ENCODE measurements at places on chromosomes 3 and 15.

- DNase-seq, result no peak
Observed at GRCh38 chr3:112881891-112882290, 35.2 kb upstream of the CD200R1L start.

- DNase-seq, result no peak
Observed at GRCh38 chr3:48222616-48223513, at the start of gene CAMP. CAMP (plus strand) TSS chr3:48223495; CDS start chr3:48223512, 17 bp downstream.

DNA sequence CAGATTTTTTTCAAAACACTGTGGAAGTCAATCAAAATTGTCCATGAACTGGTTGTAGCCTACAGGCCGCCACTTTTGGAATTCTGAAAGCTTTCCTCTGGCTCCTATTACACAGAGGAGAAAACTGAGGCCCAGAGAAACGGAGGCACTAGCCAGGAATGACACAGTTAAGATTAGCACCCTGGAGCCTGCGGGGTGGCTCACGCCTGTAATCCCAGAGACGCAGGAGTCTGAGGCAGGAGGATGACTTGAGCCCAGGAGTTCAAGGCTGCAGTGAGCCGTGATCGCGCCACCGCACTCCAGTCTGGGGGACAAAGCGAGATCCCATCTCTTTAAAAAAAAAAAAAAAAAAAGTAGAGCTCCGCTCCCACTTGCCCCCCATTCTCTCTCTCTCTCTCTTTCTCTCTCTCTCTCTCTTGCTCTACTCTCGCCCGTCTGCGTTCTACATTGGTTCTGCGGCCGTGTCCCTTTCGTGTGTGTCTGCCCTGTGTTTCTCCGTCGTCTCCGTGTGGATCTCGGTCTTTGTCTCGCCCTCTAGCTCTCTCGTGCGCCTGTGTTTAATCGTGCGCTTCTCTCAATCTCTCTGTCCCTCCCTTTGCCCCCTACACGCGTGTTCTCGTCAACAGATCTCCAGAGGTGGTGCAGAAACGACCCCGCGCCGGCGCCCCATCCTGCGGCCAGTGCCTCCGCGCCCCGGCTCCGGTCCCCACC is 512 bp upstream of the TRH start:
- DNase-seq, result no peak

- DNase-seq, result no peak
Observed at GRCh38 chr3:64908251-64908685, 220.5 kb upstream of the ADAMTS9 start.

DNA sequence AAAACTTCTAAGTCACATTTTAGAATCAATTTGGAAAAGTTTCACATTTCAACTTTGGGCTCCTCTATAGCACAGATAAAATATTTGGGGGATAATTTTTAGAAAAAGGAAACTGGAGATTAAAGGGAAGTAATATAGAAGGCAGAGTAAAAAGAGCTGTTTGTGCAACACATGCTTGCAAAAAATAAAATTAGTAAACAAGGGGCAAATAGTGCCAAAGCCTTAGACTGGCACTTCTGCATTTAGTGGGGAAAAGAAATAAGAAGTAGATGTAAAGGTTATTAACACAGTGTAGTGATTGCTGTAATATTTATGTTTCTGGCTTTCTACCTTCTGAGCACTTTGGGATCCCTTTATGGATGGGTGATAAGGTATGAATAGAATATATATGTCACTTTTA is 246.6 kb downstream of the CBLB start:
- DNase-seq, result no peak

DNA sequence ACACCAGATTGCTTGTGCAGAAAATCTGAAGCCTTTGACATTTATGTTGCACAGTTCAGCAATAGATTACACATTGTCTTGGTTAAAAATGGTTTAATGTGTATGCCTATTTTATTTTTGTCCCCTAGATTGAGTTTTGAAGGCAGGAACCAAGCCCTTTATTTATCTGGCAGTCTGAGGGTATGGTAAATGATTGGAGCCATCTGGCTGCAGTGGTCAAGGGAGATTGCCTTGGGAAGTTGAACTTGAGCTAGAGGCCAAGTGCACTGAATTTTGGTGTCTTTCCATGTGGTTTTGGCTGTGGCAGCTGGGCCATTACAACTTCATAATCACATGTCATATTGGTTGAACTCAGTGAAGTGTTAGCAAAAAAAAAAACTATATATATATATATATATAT is 248.7 kb upstream of the C2CD4B start:
- DNase-seq, result no peak

DNA sequence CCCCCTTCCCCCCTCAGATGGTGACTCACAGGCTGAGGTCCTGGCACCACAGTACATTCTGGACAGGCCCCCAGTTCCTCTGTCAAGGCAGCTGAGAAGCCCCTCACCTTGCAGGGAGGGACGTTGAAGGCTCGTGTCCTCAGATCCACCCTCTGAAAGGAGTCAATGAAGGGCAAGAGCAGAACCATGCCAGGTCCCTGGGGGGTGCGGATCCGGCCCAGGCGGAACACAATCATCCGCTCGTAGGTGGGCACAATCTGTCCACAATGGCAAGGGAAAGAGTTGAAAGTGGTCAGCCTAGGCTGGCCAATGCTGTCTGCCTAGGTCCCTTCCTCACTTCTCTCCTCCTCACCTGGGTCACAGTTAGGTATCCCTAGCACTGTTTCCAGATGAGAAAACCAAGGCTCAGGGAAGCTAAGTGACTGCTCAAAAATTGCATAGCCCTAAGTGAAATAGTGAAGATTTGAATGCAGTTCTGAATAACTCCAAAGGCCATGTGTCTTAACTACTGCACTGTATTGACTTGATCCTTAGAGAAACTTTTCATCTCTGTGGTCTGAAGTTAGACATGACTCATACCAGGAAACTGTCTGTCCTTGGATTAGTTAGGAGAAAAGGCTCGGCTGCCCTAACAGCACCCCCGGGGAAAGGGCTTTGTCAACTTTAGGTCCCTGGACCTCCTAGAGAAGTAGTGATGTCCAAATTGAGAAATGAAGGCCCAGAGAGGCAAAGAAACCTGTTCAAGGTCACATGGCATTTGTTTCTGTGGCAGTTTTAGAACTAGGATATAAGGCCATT is 2.9 kb downstream of the STOML1 start:
- no peak for DNase-seq

GRCh38 chr3:141605883-141606282 is 119.1 kb downstream of the RASA2 start:
- DNase-seq, result no peak

- DNase-seq, result no peak
Observed at GRCh38 chr3:69532547-69533224, 146.8 kb upstream of the FRMD4B start.

- no peak for DNase-seq
Observed at GRCh38 chr3:31968927-31969418, 12.1 kb downstream of the OSBPL10 start.

GRCh38 chr3:31758322-31758965 is 222.6 kb downstream of the OSBPL10 start:
- no peak for DNase-seq

DNA sequence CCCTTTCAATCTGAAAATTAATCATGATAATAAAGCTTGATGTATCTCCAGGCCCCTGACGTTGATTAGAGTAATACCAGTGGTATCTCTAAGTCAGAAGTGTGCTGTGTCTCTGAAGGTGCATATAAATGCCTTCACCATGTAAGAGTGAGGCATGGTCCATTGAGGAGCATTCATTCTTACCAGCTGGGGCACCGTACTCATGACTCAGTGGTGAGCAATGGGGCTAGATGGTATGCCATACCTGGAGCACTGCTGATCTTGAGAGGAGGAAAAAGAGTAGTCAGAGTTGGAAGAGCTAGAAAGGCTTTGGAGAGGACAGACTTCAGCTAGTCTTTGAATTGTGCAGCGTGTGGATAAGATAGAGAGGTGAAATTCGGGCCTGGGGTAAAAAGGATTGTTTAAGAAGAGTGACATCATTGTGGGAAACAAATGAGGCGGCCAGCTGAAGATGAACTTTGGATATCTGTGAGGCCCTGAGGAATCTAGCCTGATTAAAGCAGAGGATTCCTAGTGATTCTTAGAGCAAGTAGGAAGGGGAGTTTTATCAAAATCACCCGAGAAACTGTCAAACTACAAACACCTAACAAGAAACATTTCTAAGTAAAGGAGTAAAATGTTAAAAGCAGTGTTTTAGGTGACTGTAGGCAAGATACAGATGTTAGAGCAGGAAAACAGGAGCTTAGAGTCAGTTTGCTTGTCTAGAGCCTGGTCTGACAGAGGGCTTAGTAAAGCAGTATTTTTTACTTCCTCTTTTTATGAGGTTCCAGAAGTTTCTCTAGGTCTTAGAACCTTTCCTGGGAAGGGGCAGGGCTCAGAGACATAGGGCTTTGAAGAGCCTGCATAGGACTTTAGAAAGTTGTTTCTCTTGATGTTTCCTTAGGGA is 13.6 kb downstream of the TMOD3 start:
- DNase-seq, result no peak

GRCh38 chr15:61835029-61835428 is 225.2 kb downstream of the VPS13C start:
- DNase-seq, result no peak

DNA sequence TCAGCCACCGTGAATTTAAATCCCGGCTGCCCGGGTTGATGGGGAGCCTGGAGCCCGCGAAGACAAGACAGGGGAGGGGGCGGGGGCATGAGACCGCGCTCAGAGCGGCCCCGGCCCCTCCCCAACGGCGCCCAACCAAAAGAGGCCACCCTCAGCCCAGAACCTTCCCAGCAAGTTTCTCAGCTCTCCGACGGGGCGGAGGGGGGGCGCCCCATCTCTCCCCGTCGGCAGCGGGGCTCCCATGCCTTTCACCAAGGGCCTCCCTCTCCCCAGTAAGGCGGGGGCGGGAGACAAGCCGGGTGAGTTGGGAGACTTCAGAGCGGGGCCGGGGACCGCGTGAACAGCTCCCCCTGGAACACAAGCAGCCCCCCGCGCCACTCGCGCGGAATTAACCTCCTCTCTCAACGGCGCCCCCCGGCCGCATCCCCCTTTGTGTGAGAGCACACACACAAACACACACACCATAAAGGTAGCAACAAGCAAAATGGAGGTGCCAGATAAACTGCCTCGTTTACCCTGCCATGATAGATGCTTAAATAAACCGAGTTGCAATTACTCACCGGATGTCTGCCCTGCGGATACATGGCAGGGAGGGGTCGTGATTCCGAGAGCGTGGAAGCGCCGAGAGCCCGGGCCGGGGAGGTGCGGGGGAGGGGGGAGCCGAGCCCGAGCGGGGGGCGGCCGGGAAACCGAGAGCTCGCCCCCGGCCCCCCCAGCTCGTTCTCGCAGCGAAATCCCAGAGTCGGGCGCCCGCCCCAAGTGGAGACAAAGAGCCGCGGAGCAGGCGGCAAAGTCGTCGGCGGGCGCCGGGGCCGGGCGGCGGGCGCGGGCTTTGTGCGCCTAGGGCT is 1.3 kb downstream of the TLE3 start:
- DNase-seq, result no peak

DNA sequence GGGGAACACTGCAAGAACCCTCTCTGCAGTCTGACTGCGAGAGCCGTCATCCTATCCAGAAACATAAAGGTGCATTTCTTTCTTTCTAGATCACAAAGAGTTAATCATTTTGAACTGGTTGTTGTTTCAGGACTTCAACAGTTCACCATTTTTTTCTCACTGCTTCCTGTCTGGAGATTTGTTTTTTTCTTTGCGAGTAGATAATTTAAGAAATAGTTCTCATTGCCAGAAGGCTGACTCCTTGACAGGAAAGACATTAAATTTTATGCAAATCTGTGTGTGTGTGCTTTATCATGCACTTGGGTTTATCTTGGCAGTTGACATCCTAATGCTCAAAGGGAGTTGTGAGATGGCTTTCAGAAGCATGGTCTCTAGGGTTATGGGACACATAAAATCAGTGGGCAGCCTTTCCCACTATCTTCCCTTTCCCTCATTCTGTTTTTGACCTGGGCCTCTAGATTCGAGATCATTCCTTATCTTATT is 123.5 kb upstream of the TBL1XR1 start:
- DNase-seq, result no peak

DNA sequence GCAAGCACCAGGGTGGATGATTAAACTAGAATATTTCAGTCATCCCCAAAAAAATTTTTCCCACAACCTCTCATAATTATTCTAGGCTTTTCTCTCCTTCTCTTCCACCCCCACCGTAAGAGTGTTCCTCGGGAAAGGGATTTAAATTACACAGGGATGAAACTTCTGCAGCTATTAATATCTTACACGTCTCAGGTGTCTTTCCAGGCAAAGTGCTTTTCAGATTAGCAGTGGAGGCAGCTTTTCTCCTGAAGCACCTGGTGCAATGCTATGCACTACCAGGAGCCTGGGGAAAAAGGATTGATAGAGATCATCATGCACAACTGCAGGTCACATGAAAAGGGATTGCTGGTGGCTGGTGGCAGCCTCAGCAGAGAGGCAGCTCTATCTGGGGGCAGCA is 250.4 kb downstream of the NTRK3 start:
- no peak for DNase-seq

DNA sequence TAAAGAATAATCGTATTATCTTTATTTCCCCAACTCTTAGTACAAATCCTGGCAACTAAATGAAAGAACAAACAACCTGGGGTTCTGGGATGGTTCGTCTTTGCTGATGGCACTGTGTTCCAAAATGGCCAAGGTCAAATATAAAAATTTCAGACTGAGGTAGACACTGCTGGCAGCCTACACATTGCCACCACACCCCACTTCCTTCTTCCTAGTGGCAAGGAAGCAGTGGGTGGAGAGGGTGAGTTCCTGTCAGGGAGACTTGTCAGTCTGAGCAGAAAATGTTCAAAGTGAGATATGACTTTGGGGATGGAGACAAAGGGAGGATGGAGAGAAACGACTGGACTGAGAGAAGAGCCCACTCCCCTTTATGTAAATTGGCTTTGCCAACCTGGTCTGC is 69.6 kb downstream of the LMCD1 start:
- no peak for DNase-seq

DNA sequence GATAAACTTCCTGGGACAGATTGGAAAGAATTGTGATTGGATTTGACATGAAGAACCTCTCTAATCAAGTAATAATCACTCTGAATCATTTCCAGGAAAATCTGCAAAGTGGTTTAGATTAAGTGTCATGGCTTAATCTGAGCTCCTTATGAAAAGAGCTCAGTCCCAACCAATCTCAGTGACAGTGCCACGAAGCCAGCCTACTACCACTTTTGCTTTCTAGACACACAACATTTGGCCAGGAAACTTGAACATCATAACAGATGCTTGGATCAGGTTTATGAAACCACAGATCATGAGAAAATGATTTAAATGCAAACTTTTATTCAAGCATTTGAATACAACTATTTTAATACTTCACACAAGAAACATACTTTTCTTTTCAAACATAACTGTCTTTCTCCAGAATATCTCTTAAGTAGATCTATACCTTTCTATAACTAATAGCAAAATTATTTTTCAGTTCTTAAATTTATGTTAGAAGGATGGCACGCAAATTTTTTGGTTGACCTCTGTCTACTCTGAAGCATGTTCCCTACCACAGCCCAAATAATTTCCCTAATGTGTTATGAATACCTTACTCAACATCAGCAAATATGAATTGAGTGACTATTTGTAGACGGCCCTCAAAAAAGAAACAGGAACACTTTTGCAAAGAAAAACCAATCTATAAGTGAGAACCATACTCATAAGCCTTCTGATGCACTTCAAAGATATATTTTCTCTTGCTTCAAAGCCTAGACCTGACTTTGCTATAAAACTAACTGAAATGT is 495.0 kb upstream of the ZNF385D start:
- DNase-seq, result no peak

Data from NCI-H1436 treated with DMSO at 0.1 percent for 48 hours (cell line).